ENCODE measurements at places on chromosomes 2 and 18.

- DNase-seq, result no peak
Measured at GRCh38 chr2:23530206-23530908, 145.4 kb downstream of the KLHL29 start.

DNA sequence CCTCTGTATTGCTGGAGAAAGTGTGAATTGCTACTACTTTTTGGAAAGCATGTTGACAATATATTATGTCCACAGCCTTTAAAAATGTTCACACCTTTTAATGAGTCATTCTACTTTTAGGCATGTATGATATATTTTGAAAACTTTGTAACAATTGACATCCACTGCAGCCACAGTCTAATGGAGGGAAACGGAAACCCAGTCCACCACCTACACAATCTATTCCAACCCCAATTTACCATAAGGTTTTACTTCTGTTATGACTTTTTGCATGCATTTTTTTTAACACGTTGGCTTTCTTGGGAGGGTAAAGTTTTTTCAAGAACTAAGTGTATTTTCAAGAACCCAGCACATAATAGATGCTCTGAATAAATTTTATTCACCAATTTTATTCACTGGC lies 38.5 kb upstream of the ATP8B1 start:
- DNase-seq, result no peak

DNA sequence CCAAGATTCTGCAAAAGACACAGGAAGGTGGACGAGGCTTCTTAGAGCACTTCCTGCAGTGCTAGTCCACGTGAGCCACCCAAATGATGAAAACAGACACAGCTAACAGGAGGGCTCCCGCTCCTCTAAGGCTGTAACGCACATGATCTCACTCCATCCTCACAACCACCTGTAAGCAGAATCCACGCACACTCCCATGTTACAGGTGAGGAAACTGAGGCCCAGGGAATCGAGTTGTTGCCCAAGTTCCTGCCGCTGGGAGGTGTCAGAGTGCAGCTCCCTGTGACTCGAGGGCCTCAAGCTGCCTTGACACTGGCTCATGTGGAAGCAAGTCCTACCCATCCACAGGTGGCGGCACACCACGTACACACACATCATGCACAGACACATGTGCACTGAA lies 4.4 kb downstream of the DNMT3A start:
- no peak for DNase-seq

- peak; percentile 3 for DNase-seq
Measured at GRCh38 chr2:43609290-43609918, 13.6 kb upstream of the THADA start.

DNA sequence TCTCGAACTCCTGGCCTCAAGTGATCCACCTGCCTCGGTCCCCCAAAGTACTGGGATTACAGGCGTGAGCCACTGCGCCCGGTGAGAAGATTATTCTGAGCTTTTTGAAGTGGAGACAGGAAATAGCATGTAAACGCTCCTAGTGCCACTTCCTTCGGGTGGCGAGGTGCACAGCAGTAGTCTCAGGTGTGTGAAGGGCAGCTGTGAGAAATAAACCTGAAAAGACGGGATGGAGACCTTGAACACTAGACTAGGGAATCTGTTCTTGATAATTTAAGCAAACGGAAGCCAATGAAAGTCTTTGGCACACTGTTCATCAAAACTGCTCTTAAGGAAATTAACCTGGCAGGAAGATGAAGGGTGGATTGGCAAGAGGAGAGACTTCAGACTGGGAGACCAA lies 439 bp upstream of the PLEKHH2 start:
- no peak for DNase-seq

DNA sequence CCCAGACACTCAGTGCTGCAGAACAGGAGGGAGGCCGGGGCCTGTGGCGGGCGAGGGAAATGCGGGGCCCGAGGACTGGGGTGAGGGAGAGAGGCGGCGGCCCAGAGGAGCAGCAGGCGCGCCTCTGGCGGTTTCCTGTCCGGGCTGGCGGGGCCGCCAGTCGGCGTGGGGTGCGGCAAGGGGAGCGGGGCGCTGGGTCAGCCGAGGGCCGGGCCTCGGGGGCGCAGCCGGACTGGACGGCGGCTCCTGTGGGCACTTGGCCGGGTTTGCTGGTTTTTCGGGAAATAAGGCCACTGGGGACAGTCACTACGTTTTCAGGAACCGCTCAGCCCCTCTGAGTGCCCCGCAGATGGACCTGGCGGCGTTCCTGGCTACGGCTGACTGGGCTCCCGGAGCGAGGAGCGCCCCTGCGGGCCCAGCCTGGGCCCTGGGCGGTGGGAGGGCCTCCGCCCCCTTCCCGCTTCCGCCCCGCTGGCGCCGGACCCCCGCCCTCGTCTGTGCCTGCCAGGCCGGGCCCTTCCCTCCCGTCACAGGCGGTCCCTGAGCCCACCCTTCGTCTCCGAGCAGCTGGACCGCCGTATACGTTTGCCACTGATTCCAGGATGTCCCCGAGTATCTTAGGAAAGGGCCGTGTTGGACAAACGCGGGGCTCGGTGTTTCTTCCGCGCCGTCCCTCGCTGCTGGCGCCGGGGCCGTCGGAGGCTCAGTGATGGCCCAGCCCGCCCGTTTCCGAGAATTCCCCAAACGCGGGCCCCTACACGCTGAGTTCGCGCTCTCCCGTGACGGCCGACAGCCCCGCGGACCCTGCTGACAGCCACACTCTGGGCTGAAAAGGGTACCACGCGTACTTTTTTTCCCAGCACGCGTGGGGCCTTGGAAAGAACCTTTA lies 84.6 kb downstream of the FAM210A start:
- no peak for DNase-seq
